Cardiac muscle cell (in vitro differentiated cells and primary cell): ENCODE measurements at places on chromosomes 1 and 21. TPM values are rescaled to one million over a fixed set of nuclear protein-coding genes. Genes with fewer than 3 reads are reported as not detected.

Gene KRTAP11-1
- not detected in 2 replicates for total RNA-seq

Gene KCNA3
- total RNA-seq: 0.09 TPM in 1 of 2 replicates, not detected in the other

Gene SPATA46
- total RNA-seq: not detected in 2 replicates

Gene GFI1
- total RNA-seq: 0.12 and 0.32 TPM in 2 replicates

Gene GPR52
- total RNA-seq: 1.9 TPM in 1 of 2 replicates, not detected in the other

Gene SIK1
- total RNA-seq: 0.48 and 1.1 TPM in 2 replicates

Gene TMPRSS15
- not detected in 2 replicates for total RNA-seq

Gene ADORA3
- total RNA-seq: not detected in 2 replicates

GRCh38 chr1:225533238-225533637 is 105.4 kb upstream of the LBR start:
- peak overlapping the region; percentile 56 for H3K27ac ChIP-seq
- H3K4me1 ChIP-seq: peaks cover 30% of the 10 kb centered on the region
- H3K4me3 ChIP-seq: no peak overlapping the region
- H3K27me3 ChIP-seq: no peaks in the 10 kb centered on the region

DNA sequence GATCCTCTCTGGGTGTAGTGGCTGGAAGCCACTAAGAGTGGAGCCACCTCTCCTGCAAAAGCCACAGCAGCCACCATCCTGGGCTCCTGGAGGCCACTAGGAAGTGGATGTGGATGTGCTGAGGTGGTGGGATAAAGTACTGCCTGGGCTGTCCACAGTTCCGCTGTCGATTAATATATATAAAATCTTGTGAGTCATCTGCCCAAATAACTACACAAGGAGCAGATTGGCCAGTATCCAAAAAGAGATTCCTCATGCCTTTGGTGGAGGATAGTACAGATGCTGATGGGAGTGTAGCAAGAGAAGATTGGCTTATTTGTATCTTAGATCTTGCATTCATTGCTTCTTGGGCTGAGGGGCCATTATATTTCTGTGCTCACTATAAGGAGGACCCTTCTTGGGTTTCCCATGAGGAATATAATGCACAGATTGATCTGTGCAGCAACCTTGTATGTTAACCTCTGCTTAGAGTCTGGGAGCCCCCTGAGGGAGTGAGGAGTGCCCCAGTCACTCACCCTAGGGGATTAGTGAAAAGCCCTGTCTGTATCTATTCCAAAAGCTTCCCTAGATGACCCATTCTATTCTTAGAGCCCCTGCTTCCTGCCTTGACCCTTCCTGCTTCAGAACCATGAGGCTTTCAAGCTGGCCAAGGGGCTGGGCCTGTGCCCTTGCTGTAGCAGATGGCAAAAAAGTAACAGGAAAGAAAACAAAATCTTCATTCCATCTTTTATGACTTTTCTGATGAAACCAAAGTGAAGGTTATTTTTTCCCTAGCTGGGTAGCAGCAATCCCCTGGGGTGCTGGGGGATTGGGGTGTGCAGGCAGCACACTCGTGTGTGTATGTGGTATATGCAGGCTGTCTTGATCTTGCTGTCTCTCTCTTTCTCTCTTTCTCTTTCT is 31.7 kb downstream of the RCSD1 start:
- peaks cover 60% of the 10 kb centered on the region for H3K4me1 ChIP-seq
- H3K4me3 ChIP-seq: no peak overlapping the region
- H3K36me3 ChIP-seq: no peaks in the 10 kb centered on the region
- H3K27me3 ChIP-seq: no peaks in the 10 kb centered on the region

- H3K36me3 ChIP-seq: no peaks in the 10 kb centered on the region
- peak overlapping the region; percentile 93 for H3K27ac ChIP-seq
- H3K4me3 ChIP-seq: peak overlapping the region; percentile 47
- no peak for DNase-seq
Measured at GRCh38 chr1:39214714-39214997, 10.2 kb downstream of the MACF1 start.

DNA sequence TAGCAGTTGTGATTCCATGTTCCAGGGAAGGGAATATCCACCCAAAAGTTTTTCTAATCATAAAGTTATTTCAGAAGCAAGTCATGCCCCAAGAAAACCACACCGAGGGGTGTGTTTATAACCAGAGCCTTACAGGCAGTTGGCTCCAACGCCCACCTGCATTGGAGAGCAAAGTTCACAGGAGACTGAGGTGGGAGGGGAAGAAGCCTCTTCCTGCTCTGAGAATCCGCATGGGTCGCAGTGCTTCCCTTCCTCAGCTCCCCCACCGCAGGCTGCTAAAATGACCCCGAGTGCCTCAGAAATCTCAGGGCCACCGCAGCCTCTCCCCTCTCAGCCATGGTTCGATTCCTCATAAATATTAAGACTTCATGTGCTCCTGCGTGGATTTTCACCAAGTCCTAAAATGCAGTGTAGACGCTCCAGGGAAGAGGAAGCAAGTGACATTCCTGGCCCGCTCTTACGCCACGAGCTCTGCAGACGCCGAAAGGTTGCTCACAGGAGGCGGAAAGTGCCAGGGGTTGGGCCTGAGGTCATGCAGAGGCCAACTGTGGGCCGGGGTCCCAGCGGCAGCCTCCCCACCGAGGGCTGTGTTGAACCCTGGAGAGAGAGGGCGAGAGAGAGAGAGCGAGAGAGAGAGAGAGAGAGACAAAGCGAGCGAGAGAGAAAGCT is 13.4 kb upstream of the SPSB1 start:
- H3K4me1 ChIP-seq: no peaks in the 10 kb centered on the region
- no peaks in the 10 kb centered on the region for H3K27me3 ChIP-seq
- DNase-seq: no peak
- no peak overlapping the region for H3K4me3 ChIP-seq
- H3K36me3 ChIP-seq: no peaks in the 10 kb centered on the region

- H3K27me3 ChIP-seq: no peaks in the 10 kb centered on the region
- no peak overlapping the region for H3K4me3 ChIP-seq
- H3K4me1 ChIP-seq: peaks cover 41% of the 10 kb centered on the region
- DNase-seq: no peak
- no peak overlapping the region for H3K27ac ChIP-seq
- peaks cover 3% of the 10 kb centered on the region for H3K36me3 ChIP-seq
Measured at GRCh38 chr1:3195480-3195815, 126.4 kb downstream of the PRDM16 start.

- no peaks in the 10 kb centered on the region for H3K36me3 ChIP-seq
- H3K27me3 ChIP-seq: no peaks in the 10 kb centered on the region
- H3K27ac ChIP-seq: no peak overlapping the region
- H3K4me1 ChIP-seq: no peaks in the 10 kb centered on the region
Measured at GRCh38 chr1:231062500-231063270, 22.6 kb upstream of the FAM89A start.

- no peak overlapping the region for H3K4me3 ChIP-seq
- no peak for DNase-seq
- H3K27me3 ChIP-seq: no peaks in the 10 kb centered on the region
Measured at GRCh38 chr1:64515427-64515826, 45.5 kb downstream of the CACHD1 start.

- H3K27me3 ChIP-seq: no peaks in the 10 kb centered on the region
- no peak overlapping the region for H3K4me3 ChIP-seq
- H3K4me1 ChIP-seq: peaks cover 2% of the 10 kb centered on the region
- no peaks in the 10 kb centered on the region for H3K36me3 ChIP-seq
- H3K27ac ChIP-seq: no peak overlapping the region
- no peak for DNase-seq
Measured at GRCh38 chr21:42110691-42111469, 39.8 kb downstream of the UMODL1 start.

- H3K4me1 ChIP-seq: peaks cover 11% of the 10 kb centered on the region
- H3K27me3 ChIP-seq: no peaks in the 10 kb centered on the region
- H3K4me3 ChIP-seq: no peak overlapping the region
- H3K27ac ChIP-seq: no peak overlapping the region
- DNase-seq: no peak
- H3K36me3 ChIP-seq: no peaks in the 10 kb centered on the region
Measured at GRCh38 chr1:156868341-156868740, 7.7 kb downstream of the NTRK1 start.

DNA sequence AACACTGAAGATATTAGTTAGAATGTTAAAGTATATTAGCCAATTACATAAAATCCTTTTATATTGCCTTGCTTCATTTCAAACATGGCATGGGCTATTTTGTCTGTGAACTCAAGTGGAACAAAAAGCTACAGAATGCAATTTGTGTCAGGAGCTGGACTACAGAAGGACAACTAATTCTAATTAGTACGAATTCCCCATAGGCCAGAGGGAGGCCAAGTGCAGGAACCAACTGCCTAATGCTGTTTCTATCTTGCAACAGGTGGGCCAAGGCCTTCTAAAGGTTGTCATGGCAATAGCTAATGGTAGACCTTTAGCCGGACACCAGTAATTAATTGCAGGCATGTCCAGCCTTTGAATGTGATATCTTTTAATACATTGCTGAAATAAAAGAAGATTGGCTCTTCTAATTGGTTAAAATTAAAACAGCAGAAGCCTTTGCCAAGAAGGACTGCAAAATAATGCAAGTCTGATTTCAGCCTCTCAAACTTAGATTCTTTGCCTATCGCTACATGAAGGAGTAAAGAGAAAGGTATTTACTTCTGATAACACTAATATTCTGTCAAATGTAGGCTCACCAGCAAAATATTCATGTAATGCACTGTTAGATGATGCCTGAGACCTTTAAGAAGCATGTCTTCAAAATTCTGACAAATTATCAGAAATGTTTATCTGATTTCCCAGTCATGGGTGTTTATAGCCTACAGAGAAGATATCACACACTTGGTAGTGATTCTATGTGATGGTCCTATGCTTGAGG is 232.1 kb downstream of the LMO4 start:
- no peak overlapping the region for H3K4me3 ChIP-seq
- peaks cover 19% of the 10 kb centered on the region for H3K4me1 ChIP-seq
- DNase-seq: no peak
- H3K27me3 ChIP-seq: no peaks in the 10 kb centered on the region

DNA sequence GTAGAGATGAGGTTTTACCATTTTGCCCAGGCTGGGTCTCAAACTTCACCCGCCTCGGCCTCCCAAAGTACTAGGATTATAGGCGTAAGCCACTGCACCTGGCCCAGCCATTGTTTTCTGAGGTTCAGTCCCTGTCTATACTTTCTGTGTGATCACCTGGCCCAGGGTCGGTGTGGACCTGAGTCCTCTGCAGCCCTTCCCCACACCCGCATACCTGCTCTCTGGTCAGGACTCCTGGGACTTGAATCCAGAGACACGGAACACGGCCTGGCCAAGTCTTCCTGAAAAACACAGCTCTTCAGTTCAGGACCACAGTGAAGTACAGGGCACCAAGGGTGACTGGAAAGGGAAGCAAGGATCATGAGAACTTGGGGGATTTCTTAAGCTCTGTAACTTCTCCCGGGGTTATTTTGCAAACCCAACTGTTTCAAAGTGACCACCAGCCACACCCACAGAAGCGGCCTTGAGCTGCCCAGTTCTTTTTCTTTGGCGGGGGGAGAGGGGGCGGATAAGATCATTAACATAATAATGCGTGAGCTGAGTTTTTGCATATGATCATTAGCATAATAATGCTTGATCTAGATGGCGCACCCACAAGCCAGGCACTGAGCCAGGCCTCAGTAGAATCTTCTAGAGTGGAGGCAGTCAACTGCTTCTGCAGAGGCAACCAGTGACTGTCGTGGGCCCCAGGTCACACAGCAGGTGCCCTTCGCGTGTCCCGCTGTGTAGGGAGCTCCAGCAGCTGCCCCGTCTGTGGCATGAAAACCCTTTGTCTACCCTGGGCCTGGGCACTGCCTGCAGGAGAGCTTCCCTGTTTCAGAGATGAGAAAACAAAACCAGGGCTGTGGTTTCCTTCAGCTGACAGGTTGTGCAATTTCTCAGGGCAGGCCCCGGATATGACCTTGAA is 1.7 kb upstream of the NADK start:
- no peak overlapping the region for H3K4me3 ChIP-seq
- DNase-seq: peak; percentile 81
- peaks cover 23% of the 10 kb centered on the region for H3K4me1 ChIP-seq
- no peak overlapping the region for H3K27ac ChIP-seq
- no peaks in the 10 kb centered on the region for H3K27me3 ChIP-seq

DNA sequence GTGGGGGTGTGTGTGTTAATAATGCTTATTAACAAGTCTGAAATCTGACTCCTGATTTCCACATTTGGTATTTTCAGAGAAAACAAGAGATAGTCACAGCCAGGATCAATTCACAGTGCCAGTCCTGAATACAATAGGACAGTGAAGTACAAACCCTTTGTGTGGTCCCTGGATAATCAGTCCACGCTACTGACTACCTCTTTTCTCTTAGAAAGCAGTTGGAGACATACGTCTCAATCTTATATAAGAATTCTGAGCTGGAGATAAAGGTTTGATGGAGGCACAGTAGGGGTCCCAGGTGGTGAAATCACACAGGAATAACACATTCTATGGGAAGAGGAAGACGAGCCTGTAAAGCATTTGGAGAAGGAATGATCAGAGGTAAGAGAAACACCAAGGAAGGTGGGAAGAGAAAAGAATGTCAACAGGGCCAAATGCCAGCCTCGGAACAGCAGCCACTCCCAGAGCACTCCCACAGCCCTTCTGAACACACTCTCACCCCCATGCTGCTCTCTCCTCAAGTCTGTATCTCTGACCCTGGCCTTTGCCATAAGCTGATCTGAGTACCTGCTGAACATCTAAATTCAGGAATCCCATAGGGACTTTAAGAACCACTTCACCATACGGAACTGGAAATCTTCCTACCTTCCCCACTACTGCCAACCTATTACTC is 48.6 kb downstream of the TRAF5 start:
- H3K27ac ChIP-seq: no peak overlapping the region
- DNase-seq: no peak

GRCh38 chr1:168287237-168287664 is 6.6 kb downstream of the TBX19 start:
- no peak for DNase-seq
- H3K27me3 ChIP-seq: no peaks in the 10 kb centered on the region
- no peaks in the 10 kb centered on the region for H3K4me1 ChIP-seq
- H3K36me3 ChIP-seq: no peaks in the 10 kb centered on the region
- H3K4me3 ChIP-seq: no peak overlapping the region
- H3K27ac ChIP-seq: no peak overlapping the region

- H3K36me3 ChIP-seq: no peaks in the 10 kb centered on the region
- H3K27ac ChIP-seq: no peak overlapping the region
- H3K4me1 ChIP-seq: no peaks in the 10 kb centered on the region
- no peaks in the 10 kb centered on the region for H3K27me3 ChIP-seq
Measured at GRCh38 chr1:248696261-248696660, 6.3 kb downstream of the OR14I1 start.
